ENCODE measurements at places on chromosomes 12 and 14.
A peak's percentile ranks its signal among the peaks of the same experiment; 100 is the strongest.

DNA sequence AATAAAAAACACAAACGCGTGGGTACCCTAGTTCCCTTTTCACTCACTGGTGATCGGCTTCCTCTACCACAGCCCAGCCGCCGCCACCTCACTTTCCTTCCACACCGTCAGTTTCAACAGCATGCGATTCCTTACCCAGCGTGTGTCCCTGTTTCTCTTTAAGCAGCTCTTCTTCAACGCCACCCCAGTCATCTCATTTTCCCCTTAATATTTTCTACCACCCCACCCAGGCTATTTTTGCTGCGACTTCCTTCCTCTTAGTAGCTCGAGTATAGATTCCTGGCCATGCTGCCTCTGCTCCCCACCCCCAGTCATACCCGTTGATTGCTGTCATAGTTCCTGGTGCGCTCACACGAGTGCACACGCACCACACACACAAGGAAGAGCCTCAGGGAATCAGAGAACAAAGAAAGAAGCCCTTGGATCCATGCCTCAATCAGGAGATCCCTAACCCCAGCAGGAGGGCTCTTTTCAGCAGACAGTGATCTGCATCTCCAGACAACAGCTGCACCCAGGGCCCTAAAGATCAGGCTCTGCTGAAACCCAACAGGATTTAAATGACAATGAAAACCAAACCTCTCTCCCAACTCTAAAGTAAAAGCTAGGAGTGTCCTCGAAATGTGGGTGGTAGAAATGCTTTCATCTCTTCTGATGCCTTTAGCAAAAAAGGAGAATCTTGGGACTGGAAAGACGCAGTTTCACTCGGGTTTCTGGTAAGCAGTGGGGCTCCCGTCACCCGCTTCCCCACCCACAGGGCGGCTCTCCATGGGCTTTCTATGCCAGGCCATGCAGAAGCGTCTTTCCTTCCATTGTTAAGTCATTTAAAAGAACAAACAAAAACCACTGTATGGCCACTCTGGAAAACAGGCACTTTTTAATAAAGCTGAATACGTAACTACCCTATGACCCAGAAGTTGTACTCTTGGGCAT, 23.8 kb downstream of the VPS37B start:
- DNase-seq = peak; percentile 78

GRCh38 chr14:53542732-53543131, 389.6 kb upstream of the DDHD1 start:
- DNase-seq = peak; percentile 75

- DNase-seq = peak; percentile 77
These were observed 347.9 kb downstream of the BCAT1 start for GRCh38 chr12:24600996-24601395.

DNA sequence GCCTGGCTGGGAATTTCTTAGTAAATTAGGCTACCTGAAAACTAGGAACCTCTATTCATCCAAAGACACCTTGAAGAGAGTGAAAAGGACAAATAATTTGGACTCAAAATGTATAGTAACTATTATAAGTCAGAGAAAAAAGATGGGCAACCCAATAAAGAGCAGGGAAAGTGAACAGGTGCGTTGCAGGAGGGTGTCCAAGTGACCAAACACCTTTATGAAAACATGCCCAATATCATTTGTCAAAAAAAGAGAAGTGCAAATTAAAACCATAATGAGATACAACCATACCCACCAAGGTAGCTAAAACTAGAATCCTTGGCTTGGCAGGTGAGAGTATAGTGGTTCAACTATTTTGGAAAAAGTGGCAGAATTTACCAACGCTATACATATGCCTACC, 24.9 kb upstream of the PLD4 start:
- no peak for DNase-seq

GRCh38 chr12:69085852-69086251, 152.9 kb upstream of the CPM start:
- no peak for DNase-seq

DNA sequence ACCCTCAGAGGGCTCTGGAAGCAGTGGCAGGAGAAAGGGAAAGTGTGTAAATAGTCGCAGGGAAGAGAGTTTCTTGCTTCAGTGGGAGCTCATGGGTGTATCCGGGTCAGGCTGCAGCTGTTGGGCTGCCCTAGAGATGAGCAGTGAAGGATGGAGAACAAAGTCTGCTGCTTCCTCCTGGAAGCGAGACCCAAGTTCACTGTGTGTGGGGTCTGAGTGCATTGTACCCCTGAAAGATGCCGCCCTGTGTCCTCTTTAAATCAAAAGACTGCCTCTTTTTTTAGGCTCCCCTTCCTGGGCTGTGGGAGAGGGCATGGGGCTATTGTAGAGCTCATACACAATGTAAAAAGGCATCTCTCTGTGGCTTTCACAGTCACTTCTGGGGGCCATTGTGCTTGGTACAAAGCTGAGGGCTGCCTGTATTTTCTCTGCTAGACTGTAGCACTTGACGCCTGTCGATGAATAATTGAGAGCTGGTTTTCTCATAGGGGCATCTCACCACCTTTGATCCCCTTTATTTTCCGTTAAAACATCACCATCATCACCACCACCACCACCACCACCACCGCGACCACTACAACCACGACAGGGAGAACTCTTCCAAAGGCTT, 16.7 kb downstream of the CHST11 start:
- DNase-seq = no peak

DNA sequence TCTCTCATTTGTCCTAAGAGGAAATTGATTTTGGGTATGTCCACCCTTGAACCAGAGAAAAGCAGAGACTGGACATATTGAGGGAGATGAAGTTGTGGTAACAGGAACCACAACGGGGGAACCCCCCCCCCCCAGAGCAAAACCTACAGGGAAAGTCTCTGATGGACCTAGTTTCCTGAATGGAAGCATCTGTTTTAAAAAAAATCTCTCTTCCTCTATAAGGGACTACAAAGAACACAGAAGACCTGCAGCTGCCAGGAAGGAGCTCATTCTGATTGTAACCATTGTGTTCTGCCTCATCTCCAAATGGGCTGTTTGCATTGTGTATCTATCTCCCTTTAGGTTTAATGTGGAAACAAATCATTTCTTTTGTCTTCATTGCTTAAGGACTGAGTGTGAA, 13.4 kb downstream of the C1S start:
- DNase-seq = no peak

DNA sequence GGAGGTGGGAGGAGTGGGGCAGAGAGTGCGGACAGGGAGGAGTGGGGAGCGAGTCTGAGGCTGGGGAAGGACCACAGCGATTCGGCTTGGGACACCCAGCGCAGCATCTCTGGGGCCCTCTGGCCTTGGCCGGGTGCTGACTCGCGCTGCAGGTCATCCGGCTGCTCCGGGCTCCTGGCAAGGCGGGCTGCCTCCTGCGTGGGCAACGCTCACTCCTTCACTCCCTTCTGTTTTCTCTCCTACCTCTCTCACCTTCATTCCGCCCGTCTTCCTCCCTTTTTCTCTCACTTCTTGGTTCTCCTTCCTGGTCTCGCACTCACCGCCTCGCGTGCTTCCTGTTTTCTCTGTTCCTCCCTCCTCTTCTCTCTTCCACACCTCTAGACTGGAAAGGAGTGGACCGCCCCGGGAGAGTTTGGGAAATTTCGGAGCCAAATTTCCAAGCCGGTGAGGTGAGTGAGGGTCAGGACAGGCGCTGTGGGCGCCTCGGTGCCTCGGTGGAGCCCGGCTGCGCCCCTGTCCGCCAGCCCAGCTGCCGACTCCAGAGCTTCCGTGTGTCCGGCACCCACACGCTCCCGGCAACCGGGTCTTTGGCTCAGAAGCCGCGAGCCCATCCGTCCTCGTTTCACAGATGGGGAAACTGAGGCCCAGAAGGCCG, 86.7 kb downstream of the B4GALNT3 start:
- no peak for DNase-seq

DNA sequence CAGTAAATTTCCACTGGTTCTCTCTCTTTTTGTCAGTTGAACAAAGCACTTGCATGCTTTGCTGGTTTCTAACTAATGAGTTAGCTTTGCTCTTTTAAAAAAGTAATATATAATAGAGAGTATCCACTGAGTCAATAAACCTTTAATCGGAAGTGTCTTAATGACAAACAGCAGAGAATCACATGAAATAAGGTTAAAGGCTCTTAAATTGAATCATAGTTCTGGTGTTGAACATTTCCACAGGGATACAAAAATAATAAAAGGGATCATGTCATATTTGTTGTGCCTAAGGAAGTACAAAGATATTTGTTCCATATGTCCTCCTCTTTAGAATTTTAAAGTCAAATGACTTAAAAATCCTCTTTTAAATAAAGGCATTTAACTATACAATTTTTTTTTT, 362.6 kb downstream of the LRIG3 start:
- no peak for DNase-seq

DNA sequence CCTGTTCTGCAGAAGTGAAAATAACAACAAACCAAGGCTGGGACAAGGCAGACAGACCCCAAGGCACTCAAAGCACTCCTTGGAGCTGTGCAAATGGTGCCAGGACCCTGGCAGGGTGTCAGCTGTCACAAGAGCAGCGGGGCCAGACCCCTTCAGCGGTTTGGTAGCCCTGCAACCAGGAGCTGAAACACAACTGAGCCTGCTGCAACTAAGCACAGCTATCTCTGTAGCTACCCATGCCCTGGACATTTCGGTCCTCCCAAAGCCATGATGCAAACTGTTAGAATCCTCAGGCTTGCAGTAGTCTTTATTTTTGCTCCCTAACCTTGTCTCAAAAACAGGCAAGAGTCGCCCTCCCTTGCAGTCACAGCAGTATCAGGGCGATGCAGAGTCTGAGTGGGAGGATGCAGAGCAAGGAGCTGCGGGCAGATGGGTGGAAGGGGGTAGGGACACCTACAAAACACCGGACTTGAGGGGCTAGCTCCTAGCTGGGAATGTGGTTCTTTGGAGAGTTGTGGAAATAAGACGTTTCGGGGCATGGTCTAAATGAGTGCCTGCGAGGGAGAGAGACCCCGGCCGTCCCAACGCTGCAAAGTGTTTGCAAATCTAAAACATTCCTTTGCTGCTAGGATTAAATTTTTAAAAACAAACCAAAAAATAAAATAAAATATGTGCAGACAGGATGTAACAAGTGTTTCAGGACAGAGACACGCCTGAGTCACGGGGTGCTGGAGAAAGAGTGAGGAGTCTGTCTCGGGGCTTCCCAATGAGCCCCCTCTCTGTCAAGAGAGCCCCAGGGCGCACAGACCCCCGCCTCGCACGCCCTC, 1.0 kb downstream of the NUAK1 start:
- no peak for DNase-seq

- DNase-seq = no peak
These were observed 341.4 kb downstream of the BMP4 start for GRCh38 chr14:53615252-53615651.

DNA sequence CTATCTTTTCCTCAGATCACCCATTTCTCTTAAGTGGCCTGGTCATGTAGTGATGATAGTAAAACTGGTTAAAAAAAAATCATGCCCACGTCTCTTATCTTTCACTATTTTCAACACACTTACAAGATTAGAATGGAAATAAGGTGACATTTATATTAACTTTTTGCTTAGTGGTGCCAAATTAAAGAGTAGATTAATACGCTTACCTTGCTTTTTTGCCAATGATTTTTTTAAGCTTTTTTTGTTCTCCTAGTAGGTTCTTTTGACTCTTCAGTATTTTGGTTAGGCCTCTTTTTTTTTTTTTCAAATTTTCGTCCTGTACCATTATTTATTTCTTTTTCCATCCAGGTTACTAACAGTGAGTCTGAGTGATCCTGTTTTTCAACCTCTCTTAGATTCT, 147.9 kb downstream of the PTCSC3 start:
- no peak for DNase-seq

DNA sequence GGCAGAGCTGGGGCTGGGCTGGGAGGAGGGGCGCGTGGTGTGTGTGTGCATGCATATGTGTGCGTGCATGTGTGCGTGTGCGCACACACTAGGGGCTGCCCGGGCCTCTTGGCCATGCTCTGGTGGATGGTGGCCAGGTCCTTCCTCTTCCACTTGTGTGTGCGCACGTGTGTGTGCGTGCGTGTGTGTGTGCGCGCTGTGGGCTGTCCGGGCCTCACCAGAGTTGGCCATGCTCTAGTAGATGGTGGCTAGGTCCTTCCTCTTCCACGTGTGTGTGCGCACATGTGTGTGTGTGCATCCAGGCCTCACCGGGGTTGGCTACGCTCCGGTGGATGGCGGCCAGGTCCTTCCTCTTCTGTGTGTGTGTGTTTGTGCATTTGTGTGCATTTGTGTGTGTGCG, 24.7 kb downstream of the FOXN4 start:
- DNase-seq = no peak

GRCh38 chr12:108432423-108433121, 82.5 kb upstream of the FICD start:
- DNase-seq = no peak

- DNase-seq = no peak
These were observed 106.8 kb downstream of the NUAK1 start for GRCh38 chr12:106031761-106032622.

- DNase-seq = no peak
These were observed 9.6 kb downstream of the ARHGDIB start for GRCh38 chr12:14951851-14952250.

- DNase-seq = no peak
These were observed 795 bp downstream of the LMBR1L start for GRCh38 chr12:49109641-49110463.

GRCh38 chr14:99982537-99983250, 82.5 kb upstream of the EVL start:
- peak; percentile 63 for DNase-seq

DNA sequence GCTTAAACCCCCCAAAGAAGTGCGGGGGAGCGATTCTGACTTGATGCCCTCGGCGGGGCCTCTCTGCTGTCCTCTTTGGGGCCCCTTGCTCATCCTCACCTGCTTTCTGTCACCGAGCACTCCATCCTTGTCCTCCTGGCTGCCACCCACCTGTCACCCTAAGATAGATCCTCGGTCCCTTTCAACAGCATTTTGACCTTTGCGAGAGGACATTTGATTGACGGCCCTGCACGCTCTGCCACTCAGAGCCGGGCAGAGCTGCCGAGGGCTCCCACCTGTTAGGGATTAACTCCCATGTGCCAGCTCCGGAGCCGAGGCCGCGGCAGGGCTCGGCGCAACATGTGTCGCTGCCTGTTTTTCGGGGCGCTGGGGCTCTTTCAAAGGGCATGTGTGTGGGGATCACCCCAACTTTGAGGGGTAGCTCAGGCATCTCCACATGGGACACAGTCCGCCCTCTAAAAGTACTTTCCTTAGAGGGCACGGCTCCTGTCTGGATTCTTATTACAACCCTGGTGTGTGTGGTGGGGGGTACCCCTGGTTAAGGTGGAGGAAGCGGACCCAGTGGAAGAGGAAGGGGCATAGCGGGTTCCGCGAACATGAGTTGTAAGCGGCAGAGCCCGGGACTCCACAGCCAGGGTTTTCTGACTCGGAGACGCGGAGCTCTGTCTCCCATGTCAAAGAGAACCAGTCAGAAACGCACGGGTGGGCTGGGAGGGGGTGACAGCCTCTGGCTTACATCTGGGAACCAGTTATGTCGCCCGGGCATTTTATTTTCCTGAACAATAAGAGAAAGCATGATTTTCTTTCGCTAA, 811 bp upstream of the MEG3 start:
- no peak for DNase-seq

DNA sequence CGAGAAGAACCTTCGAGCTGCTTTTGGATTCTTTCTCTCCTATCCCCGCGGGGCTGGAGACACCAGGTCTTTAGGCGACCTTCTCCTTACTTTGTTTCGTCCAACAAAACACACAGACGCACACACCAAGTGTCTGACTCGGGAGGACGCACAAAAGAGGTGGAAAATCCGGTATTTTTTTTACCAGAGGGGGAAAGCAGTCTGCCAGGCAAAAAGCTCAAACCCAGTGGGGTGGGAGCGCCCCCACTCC, 2.1 kb downstream of the SIX4 start:
- no peak for DNase-seq

All from astrocyte of the spinal cord (primary cell).